ENCODE measurements at places on chromosomes 16 and 17. TPM values are rescaled to one million over a fixed set of nuclear protein-coding genes. Genes with fewer than 3 reads are reported as not detected.

Gene ZNF768
- 11.7 TPM for total RNA-seq

Gene TBC1D3B
- total RNA-seq: 7.2 TPM

Gene CIBAR2
- not detected for total RNA-seq

Gene ZNF19
- total RNA-seq: 1.9 TPM

Gene C16orf89
- 0.56 TPM for total RNA-seq

Gene HOXB3
- total RNA-seq: 6.0 TPM

Gene LITAFD
- total RNA-seq: not detected

Gene C17orf50
- not detected for total RNA-seq

Gene DNAAF8
- total RNA-seq: 0.28 TPM

Gene CFAP97D1
- not detected for total RNA-seq

DNA sequence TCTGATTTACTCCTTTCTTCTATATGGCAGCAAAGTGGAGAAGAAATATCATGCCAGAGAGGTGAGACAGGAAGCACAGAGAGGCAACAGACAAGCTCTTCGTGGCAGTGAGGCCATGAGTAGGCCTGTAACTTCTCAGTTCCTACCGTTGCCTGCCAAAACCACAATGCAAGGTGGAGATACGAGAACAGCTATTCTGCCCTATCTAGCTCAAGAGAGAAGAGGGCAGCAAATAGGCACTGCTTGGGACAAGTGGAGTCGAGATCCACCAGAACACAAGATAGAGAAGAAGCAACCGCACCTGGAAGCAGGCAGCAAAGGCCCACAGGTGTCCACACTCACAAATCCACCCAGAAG is 24.8 kb downstream of the RANBP10 start:
- no peak for ATAC-seq

- ATAC-seq: peak; percentile 17
Measured at GRCh38 chr17:41948762-41949460, 17.7 kb upstream of the CNP start.

DNA sequence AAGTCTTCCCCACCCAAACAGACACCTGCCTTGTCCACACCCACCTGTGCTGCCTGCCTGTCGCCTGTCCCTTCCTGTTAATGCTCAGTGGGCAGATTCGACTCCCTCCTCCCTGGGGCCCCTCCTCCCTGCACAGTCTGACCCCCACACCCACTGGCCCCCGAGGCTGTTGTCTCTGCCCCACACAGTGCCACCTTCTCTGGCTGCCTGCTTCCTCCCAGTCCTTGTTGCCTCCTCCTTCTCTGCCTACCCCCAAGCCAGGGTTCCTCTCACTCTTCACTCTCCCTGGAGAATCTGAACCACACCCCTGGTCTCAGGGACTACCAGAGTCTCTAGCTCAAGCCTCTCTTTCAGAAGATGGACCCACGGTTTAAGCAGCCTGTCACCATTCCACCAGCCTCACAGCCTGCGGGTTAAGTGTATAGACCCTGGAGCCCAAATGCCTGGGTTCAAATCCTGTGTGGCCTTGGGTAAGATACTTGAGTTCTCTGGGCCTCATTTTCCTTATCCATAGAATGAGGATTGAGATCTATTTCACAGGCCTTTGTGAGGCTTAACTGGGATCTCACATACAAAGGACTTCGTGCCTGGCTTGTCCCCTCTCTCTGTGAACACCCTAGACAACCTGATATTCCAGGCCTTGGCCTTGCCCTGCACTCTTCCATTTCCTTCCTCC is 3.8 kb upstream of the ARHGAP23 start:
- ATAC-seq: no peak

DNA sequence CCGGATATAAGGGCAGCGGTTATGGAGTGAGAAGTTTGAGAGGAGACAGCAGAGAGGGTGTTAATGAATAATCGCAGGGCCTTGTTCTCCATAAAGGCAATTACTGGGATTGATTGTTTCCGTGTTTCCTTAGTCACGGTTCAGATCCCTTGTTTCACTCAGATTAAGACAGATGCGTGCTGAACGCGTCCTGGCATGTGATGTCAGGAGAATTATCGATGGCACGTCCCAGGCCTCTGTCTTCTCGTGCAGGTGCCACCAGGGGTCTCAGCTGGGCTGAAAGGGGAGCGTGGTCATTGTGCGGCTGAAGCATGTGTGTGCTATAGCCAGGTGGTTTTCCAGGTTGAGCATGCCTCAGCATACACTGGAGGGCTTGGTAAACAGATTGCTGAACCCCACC is 142.4 kb upstream of the NOL11 start:
- ATAC-seq: peak; percentile 91

GRCh38 chr17:34639706-34640425 is 60.5 kb downstream of the TMEM132E start:
- no peak for ATAC-seq

- ATAC-seq: peak; percentile 26
Measured at GRCh38 chr17:45353043-45353442, 36.2 kb upstream of the MAP3K14 start.

GRCh38 chr17:39517224-39517623 is 55.9 kb downstream of the CDK12 start:
- no peak for ATAC-seq

GRCh38 chr17:901191-901950 is 78.2 kb downstream of the NXN start:
- no peak for ATAC-seq

GRCh38 chr16:20073203-20074098 is at the start of gene GPR139:
Gene GPR139 (minus strand): TSS chr16:20073890. CDS start chr16:20073616, 274 bp downstream.
- no peak for ATAC-seq

- no peak for ATAC-seq
Measured at GRCh38 chr16:52549011-52549692, 2.2 kb upstream of the TOX3 start.

GRCh38 chr17:70276906-70277305 is 107.6 kb downstream of the KCNJ2 start:
- no peak for ATAC-seq

DNA sequence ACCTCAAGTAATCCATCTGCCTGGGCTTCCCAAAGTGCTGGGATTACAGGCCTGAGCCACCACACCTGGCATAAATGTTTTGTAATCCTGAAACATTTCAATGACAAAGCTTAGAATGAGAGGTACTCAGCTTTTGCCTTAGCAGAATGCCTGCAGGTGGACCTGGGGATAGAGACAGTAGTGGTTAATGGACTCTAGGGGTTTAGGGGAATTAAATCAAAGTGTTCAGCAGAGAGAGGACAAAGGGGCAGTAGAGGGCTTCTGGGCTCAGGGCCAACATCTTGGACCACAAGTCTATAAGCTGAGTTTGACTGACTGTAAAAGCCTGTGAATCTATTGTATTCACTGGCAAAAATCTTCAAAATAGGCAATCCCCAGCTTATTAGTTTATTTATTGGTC is 36.0 kb upstream of the MED13 start:
- ATAC-seq: no peak

GRCh38 chr17:76725580-76726230 is 701 bp downstream of the JMJD6 start:
- ATAC-seq: peak; percentile 40

GRCh38 chr16:54957403-54958166 is 26.9 kb downstream of the IRX5 start:
- ATAC-seq: peak; percentile 64

DNA sequence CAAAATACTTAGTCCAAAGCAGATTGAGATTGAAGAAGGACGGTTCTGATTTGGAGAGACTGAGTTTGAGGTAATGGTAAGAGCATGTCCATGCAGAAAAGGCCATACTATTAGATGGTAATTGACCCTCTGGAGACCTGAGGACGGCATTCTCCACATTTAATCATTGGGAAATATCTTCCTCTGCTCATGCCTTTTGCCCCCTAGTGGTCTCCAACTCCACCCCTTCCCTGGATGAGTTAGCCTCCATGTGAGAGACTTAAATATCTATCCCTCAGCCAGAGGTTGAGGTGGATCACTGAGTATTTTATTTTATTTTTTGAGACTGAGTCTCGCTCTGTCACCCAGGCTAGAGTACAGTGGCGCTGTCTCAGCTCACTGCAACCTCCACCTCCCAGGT is 10.4 kb upstream of the OR3A1 start:
- no peak for ATAC-seq

DNA sequence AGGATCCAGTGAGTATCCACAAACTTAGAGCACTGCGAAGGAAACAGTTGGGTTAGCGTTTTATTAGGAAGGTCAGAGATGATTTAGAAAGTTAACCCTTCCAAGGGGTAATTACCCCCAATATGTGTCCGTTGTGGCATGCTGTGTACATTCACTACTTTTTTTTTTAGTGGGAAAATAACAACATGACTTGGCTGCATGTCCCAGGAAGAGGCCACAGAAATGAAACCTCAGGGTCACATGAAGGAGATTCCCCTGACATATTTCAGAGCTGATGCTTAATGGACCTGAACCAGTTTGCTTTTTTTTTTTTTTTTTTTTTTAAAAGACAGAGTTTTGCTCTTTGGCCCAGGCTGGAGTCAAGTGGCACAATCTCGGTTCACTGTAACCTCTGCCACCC is 167.5 kb downstream of the PRKCA start:
- ATAC-seq: no peak

GRCh38 chr17:48491527-48492273 is 39.1 kb downstream of the HOXB1 start:
- ATAC-seq: no peak

GRCh38 chr17:20998571-20999043 is 44.2 kb downstream of the USP22 start:
- no peak for ATAC-seq

- ATAC-seq: no peak
Measured at GRCh38 chr16:27316038-27316680, 2.4 kb downstream of the IL4R start.

DNA sequence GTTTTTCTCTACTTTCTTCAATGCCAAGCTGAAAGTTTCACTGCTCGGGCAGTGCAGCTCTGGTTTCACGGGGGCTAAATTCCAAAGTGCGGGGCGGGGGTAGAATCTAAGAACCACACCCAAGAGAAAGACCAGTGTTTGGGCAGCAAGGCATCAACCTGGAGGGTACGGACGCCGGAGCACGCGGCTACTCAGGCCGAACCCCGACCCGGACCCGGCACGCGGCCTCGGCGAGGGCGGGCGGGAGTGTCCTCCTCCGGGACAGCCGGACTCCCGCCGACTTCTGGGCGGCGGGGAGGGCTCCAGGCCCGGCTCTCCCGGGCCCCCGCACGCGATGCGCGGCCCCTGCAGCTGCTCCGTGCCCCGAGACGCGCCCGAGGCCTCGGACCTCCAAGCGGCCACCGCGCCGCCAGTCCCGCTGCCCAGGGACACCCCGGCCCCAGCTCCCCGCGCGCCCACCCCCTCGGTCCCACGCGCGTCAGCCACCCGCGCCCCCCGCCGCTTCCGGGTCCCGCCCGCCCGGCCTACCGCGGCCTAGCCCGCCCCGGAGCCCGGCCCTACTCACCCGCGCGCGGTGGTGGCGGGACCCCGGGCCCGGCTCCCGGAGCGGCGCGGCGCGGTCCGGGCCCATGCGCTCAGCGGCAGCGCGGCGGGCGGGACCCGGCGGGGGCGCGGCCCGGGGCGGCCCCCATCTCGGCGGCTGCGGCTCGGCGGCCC is 561 bp downstream of the AXIN1 start:
- ATAC-seq: no peak

DNA sequence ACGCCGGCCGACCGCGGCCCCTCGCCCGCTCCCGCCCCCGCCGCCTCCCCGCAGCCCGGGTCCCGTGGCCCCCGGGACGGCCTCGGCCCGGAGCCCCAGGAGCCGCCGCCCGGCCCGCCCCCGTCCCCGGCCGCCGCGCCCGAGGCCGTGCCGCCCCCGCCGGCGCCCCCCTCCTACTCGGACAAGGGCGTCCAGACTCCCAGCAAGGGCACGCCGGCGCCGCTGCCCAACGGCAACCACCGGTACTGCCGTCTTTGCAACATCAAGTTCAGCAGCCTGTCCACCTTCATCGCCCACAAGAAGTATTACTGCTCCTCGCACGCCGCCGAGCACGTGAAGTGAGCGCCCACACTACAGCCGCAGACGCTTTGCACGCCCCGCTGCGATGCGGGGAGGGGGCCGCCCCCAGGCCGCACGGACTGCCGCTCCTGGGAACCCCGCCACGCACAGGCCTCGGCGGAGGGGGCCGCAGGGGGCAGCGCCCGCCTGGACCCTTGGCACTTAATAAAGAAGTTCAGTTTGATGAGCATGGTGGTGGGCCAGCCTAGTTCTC is 35.5 kb upstream of the ZC3H18 start:
- ATAC-seq: no peak

GRCh38 chr17:78960928-78961327 is 18.8 kb downstream of the LGALS3BP start:
- peak; percentile 51 for ATAC-seq

- ATAC-seq: peak; percentile 56
Measured at GRCh38 chr16:83995754-83996153, 27.7 kb downstream of the NECAB2 start.

DNA sequence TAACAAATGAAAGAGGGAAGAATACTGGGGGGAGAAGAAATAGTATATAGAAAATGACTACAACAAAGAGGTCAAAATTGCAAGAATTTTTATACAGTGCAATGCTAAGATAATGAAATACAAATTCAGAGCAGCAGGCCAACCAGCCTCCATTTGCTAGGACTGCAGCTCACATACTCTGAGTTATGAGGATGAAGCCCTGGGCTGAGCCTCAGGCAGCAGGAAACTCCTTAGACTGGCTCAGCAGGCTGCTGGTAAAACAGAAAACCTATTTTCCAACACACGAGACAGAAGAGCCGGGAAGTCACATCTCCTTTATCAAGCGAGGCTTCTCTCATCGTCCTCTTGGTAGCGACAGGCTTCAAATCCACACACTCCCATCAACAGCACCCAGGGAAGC is 296.5 kb downstream of the SLC39A11 start:
- ATAC-seq: no peak

DNA sequence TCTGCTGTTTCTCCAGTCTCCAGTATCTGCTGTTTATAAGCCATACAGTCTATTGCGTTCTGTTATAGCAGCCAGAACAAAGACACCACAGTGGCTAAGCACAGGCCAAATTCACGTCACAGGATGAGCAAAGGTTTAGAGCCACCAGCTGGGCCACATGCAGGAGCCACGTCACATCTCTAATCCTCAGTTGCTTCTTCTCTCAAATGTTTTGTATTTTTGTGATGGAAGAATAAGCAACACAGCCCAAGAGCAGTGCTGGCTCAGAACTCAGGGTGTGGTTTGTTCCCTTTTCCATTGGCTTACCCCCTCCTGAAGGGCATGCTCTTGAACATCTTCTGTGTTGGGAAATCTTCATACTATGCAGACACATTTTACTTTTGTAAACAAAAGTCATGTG is 309.4 kb upstream of the CDH5 start:
- ATAC-seq: no peak

GRCh38 chr17:2435181-2435741 is 34.4 kb upstream of the MNT start:
- ATAC-seq: no peak

DNA sequence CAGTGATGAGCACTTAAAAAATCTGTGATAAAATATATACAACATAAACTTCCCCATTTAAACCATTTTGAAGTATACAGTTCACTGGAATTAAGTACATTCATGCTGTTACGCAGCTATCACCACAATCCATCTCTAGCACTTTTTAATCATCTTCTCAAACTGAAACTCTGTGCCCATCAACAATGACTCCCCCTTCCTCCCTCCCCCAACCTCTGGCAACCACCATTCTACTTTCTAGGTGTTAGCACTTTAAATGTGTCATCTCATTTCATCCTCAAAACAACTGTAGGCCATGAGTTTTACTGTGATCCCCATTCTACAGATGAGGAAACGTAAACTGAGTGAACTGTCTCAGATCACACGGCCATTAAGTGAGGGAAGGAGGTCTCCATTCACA is 13.8 kb upstream of the TMEM98 start:
- no peak for ATAC-seq

GRCh38 chr16:86961171-86961601 is 356.0 kb downstream of the C16orf95 start:
- no peak for ATAC-seq

Data from esophagus mucosa (tissue), 1 donor.